ENCODE measurements at places on chromosomes 1 and 21. TPM values are rescaled to one million over a fixed set of nuclear protein-coding genes. Genes with fewer than 3 reads are reported as not detected.

ZNF648 gene
- total RNA-seq: not detected

OLIG2 gene
- total RNA-seq: not detected

SMIM11 gene
- total RNA-seq: 19.7 TPM

HAO2 gene
- not detected for total RNA-seq

DCLRE1B gene
- 8.3 TPM for total RNA-seq

CDA gene
- 5.3 TPM for total RNA-seq

ANKRD34A gene
- total RNA-seq: 0.41 TPM
